T-helper 1 cell (primary cell): ENCODE measurements at places on chromosomes 6 and 20.

DNA sequence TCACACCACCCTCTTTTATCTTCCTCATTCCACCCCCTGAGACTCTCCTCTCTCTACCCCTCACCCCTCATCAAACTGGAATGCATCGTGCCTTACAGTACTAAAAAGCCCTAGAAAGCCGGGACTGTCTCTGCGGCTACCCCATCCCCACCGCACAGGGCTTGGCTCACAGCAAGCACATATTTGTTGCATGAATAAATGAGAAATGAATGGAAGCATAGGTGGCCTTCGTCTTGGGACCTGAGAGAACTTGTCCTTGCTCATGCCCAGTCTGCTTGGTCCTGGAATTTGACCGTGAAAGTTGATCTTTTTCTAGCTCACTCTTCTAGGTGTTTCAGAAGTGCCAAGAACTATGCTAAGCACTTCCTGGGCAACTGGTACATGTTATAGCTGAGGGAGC is 53.3 kb downstream of the APCDD1L start:
- no peak for DNase-seq

GRCh38 chr6:109347779-109348178 is 34.5 kb downstream of the CD164 start:
- DNase-seq, result no peak

DNA sequence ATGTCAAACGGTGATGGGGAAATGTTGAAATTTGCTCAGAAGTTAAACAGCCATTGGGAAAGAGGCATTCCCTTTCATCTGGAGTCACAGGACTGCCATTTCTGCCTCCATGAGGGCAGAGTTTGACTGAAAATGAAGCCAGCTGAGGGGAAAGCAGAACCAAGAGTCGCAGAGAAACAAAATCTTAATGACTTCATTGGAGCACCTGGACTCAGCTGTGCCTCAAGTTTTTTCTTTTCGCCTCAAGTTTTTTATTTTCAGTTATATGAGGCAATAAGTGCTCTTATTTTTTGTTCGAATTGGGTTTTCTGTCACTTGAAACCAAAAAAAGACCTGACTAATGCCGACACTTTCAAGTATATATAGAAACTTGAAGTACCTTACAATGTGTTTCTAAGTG is 161.3 kb downstream of the PKHD1 start:
- DNase-seq, result no peak

- no peak for DNase-seq
Measured at GRCh38 chr6:138007014-138007472, 100.2 kb downstream of the PERP start.

DNA sequence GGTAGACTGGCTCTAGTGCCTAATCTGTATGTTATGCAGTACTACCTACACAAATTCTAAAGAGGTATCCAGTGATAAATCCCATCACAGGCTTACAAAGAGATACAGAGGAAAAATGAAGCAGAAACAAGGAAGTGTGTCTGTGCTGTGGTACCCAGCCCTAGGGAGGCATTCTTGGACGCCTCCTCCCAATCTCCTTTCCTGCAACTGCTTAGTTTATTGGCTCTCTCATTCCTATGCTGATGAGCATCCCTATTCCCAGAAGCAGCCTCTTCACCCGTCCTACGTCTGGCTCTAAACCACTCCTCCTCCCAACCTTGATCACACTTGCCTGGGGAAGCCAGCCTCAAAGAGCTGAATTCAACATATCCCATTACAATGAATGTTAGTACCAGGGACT is 34.5 kb upstream of the TGM6 start:
- DNase-seq, result no peak

GRCh38 chr6:66930559-66931290 is 1223.7 kb upstream of the EYS start:
- DNase-seq, result no peak
